ENCODE measurements at places on chromosomes 7 and 10. TPM values are rescaled to one million over a fixed set of nuclear protein-coding genes. Genes with fewer than 3 reads are reported as not detected.

Gene ZNF727
- total RNA-seq, result 0.15 TPM

Gene CNPY1
- not detected for total RNA-seq

Gene CCDC3
- total RNA-seq, result 0.47 TPM

Gene EGR2
- total RNA-seq, result 0.15 TPM

Gene PARD3
- total RNA-seq, result 41.4 TPM

Gene AZGP1
- total RNA-seq, result 0.30 TPM

Gene GNB2
- total RNA-seq, result 65.9 TPM

Gene RNF32
- 0.23 TPM for total RNA-seq

Gene UTF1
- total RNA-seq, result not detected

Gene CASTOR2
- 15.9 TPM for total RNA-seq

Gene CREM
- 21.6 TPM for total RNA-seq

Gene GLI3
- 2.2 TPM for total RNA-seq

Gene SPACDR
- total RNA-seq, result 0.70 TPM

Gene PTPRE
- total RNA-seq, result 0.90 TPM

Gene NAT16
- total RNA-seq, result not detected

Gene UNCX
- total RNA-seq, result not detected

Gene HGF
- total RNA-seq, result 19.5 TPM

Gene ACTR3C
- total RNA-seq, result 0.15 TPM

Gene OPN1SW
- not detected for total RNA-seq

Gene SHH
- not detected for total RNA-seq

Gene TCF7L2
- total RNA-seq, result 4.1 TPM

Gene HMX3
- not detected for total RNA-seq

Gene SKAP2
- total RNA-seq, result 1.7 TPM

Gene MKX
- total RNA-seq, result 0.08 TPM

Gene SLC13A1
- not detected for total RNA-seq

Gene NSUN5
- 14.4 TPM for total RNA-seq

Gene AKR1C1
- 139 TPM for total RNA-seq

Gene PPP1R9A
- total RNA-seq, result 0.38 TPM

Gene SPDYE2
- total RNA-seq, result 0.12 TPM

Gene TFR2
- total RNA-seq, result under 0.01 TPM

Gene TAS2R5
- 0.38 TPM for total RNA-seq

Gene PCLO
- total RNA-seq, result not detected

Gene PNLIPRP1
- not detected for total RNA-seq

Gene ANKRD7
- 0.23 TPM for total RNA-seq

Gene CCDC146
- 0.75 TPM for total RNA-seq

Gene BLNK
- not detected for total RNA-seq

Gene CTAGE8
- not detected for total RNA-seq

Gene OR2A7
- total RNA-seq, result 0.23 TPM

Gene MRC1
- total RNA-seq, result not detected

Gene PIP
- total RNA-seq, result not detected

Gene ATOH7
- not detected for total RNA-seq

Gene CPN1
- not detected for total RNA-seq

Gene LRRC18
- not detected for total RNA-seq

Gene HOXA5
- total RNA-seq, result not detected

Gene ZNRF2
- total RNA-seq, result 2.8 TPM

Gene OR2A25
- not detected for total RNA-seq

Gene ASAH2
- total RNA-seq, result 1.1 TPM

Gene BTBD16
- total RNA-seq, result not detected

Gene GJC3
- not detected for total RNA-seq

Gene RPP38
- 8.2 TPM for total RNA-seq

Gene HOXA4
- not detected for total RNA-seq

Gene AIMP2
- total RNA-seq, result 37.1 TPM

Gene HTRA1
- total RNA-seq, result 98.8 TPM

Gene SHLD2
- 24.3 TPM for total RNA-seq

Gene TMEM236
- not detected for total RNA-seq

Gene AVL9
- 23.9 TPM for total RNA-seq

Data from smooth muscle cell of the coronary artery (primary cell).